ENCODE measurements at places on chromosomes 5 and 9.
A peak's percentile ranks its signal among the peaks of the same experiment; 100 is the strongest.

GRCh38 chr9:107673861-107674720, 184.5 kb upstream of the KLF4 start:
- DNase-seq, result no peak

DNA sequence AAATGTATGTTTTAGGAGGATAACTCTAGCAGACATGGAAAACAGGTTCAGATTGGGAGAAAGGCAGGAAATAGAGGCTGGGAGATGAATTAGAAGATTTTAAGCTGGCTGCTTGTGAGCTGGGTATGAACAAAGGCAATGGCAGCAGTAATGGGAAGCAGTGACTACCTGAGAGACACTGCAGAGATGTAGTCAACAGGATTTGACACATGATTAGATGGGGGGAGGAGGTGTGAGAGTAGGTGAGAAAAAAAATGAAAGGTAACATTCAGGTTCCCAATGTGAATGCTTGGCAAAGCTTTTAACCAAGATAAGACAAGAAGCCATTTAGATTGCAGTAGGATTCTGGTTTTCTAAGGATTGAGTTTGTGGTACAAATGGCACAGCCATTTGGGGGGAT, 22.8 kb upstream of the IFNE start:
- no peak for DNase-seq

DNA sequence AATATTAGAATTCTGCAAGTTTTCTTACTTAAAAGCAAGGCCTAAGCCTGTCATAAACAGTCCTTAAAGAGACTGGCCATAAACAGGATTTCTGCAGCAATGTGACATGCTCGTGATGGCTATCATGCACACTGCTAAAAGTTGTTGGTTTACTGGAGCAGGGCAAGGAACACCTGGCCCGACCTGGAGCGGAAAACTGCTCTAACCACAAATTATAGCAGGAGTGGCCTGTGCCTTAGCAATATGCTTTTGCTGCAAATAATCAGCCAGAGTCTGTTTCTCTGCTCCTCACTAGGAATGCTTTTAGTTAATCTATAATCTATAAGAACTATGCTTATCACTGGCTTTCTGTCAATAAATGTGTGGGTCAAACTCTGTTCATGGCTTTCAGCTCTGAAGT, 322.9 kb upstream of the RPS23 start:
- no peak for DNase-seq

- DNase-seq, result no peak
Observed at GRCh38 chr5:127053049-127053448, 20.3 kb downstream of the C5orf63 start.

DNA sequence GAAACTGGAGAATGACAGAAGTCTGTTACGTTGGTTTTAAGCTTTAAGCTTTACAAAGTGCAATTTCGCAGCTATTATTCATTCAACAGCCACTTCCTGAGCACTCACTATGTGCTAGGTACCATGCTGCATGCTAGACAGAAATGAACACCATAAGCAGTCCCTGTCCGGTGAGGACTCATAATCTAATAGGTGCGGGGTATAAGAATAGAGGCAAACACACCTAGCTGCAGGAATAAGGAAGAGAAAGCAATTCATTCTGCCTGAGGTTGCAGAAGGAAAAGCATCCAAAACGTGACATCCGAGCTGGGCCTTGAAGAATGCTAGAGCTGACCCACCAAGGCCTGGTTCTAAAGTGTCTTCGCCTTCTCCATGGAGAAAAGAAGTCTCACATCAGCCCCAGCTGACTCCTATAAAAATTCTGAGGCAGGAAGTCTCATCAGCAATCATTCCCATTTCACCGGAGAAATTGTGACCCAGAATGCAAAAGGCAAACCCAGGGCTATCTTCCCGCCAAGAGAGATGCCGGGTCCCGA, 542 bp downstream of the FKBP15 start:
- DNase-seq, result no peak

DNA sequence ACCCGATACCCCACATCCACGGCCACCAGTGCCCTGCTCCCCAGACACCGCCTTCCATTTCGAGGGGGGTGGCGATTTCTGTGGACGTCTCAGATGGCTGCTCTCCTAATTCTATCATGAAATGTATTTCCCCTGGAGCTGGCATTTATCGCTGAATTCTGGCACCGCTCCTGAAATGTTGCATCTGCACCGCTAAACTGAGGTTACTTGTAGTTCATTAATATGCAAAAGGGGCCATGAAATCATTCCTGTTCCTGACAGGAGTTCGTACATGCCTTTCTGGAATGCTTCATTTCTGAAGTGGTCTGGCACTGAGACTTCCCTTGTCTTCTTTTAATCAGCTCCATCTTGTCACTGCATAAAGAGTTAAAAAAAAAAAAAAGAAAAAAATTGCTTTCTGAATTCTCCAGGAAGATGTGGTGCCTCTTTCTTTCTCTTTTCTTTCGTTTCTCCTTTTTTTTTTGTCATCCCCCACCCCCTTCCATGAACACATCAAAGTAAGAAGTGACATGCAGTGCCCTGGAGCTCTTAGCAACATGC, 97.7 kb upstream of the SMARCA2 start:
- no peak for DNase-seq

- DNase-seq, result no peak
Observed at GRCh38 chr9:121105531-121105930, 30.8 kb downstream of the CNTRL start.

- no peak for DNase-seq
Observed at GRCh38 chr5:126562823-126563222, 32.2 kb downstream of the ALDH7A1 start.

- DNase-seq, result no peak
Observed at GRCh38 chr5:78566747-78567425, 81.7 kb downstream of the LHFPL2 start.

GRCh38 chr9:4716163-4716562, 24.8 kb downstream of the AK3 start:
- DNase-seq, result no peak

GRCh38 chr5:173594061-173594460, 22.4 kb downstream of the BOD1 start:
- no peak for DNase-seq

DNA sequence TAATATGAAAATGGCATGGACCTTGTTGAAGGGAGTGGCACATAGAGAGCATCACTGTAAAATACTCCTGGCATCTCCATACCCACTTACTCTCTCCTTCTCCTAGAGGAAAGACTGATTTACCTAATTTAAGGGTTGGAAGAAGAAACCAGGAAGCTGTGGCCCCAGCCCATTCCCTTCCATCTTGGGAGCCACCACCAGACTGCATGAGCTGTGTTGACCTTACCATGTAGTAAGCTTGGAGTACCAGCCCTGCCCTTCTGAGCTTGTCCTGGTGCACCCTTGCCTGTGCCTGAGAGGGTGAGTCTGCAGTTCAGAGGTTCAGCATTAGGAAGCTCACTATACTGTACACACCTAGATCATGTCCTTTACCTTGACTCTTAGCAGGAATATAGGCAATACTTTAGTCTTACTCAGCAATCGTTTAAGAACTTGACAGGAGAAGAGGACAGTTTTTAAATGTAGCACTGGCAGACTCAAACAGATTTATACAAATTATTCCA, 35.7 kb upstream of the HMGCS1 start:
- DNase-seq, result no peak

DNA sequence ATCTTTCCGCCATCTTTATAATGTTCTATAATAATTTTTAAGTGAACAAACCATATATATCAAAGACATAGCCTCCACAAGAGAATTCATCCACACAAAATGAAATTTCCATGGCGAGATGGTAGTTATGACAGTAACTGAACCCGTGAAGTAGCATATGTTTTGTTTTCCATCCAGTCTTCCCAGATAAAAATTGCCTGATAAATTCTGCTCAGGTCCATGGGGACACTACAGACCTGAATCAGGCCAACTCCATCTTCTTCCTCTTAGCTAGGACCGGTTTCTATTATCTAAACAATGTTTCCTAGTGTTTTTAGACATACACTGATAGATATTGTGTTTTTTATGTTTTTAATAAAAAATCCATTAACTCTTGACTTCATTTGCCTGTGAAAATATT, 235.7 kb downstream of the PLK2 start:
- no peak for DNase-seq

GRCh38 chr5:135866016-135866415, 29.6 kb downstream of the IL9 start:
- no peak for DNase-seq

GRCh38 chr9:12658531-12659209, 34.5 kb upstream of the TYRP1 start:
- no peak for DNase-seq

GRCh38 chr9:114196979-114197622, 41.8 kb downstream of the COL27A1 start:
- no peak for DNase-seq

- no peak for DNase-seq
Observed at GRCh38 chr5:17358031-17358430, 140.0 kb upstream of the TAF11L2 start.

DNA sequence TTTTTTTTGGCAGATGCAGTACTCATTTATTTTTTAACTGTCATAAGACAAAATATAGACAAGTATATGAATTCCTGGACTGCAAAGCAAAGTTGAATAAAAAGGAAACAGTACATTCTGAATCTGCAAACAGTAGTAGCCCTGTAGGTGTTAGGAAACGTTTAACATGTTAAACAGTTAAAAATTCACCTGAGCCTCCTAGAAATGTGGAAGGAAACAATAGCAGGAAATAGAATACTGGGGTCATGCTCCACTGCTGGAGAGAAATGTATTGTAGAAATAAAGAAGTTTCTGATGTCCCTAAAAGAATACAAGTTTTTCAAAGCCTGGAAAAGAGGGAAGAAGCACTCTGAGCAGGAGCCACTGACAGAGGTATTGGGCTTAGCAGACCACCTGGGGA, 866.0 kb downstream of the PTPRD start:
- no peak for DNase-seq

DNA sequence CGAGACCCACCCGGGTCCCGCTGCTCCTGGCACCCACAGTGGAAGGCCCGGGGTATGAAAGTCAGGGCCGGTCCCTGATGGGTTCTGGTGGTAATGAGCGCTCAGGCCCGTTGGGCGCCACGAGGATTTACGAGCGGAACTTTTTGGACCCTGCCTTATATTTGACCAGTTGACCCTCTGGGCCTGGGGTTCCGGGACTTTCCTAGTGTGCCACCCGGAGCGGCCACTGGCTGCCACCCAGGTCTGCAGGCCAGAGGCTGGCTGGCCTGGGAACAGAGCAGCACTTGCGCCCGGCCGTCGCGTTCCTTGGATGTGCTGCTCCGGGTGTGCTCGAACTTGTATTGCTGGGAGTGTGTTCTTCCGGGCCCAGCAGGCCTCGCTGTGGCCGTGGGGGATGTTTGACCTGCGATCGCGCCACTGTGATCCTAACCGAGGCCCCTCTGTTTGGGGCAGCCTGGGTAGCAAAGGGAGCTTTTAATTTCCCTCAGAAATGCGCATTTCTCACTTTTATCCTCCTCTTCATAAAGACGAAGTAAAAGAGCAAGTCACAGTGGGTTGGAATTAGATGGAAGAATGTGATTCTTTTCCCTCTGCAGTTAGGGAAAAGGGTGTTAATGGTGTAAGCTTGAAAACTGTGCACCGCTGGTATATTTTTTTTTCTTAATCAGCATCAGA, 1.2 kb downstream of the F2RL1 start:
- no peak for DNase-seq

DNA sequence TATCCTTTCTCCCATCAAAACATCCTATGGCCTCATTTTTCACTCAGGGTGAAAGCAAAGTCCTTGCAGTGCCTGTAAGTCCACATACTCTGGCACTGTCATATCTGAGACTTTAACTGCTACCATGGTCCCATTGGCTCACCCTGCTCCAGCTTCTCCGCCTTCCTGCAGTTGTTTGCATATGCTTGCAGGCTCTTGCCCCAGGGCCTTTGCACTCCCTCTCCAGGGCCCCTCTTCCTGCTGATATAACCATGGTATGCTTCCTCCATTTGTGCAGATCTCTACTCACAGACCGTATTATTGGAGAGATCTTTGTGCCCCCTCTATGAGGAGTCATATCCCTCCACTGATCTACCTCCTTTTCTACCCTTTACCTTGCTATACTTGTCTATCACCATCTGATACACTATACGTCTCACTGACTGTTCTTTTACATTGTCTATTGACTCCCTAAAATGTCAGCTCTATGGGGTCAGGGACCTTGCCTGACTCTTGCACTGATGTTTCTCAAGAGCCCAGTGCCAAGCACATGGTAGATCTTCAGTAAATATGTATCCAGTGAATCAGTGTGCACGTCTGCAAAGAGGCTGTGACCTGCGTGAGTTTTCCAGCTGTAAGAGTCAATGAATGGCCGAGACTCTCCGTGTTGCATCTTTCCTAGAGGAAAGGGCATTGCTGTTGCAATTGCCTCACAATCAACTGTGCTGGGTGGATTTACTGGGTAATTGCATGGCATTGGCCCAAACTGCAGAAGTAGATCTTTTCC, 81.7 kb upstream of the CPEB4 start:
- no peak for DNase-seq

DNA sequence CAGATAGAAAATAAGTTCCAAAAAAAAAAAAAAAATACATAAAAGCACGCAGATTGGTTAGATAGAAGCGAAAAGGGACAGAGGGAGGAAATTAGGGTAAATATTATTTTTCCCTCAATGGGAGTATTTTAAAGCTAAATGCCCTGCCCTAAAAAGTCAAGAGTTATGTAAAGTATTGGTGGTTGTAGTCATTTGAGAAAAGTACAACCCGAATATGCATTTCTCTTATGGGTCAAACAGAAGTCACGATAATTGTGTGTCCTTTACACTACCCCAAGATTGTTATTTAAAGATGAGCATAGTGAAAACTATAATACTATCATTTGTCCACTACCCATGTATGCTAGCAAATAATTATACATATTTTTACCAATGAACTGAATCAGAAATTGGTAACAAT, 368.7 kb downstream of the NDUFS4 start:
- DNase-seq, result no peak

- no peak for DNase-seq
Observed at GRCh38 chr9:88378317-88378716, 9.9 kb upstream of the SPIN1 start.

- no peak for DNase-seq
Observed at GRCh38 chr9:98154678-98155077, 35.7 kb upstream of the TRIM14 start.

DNA sequence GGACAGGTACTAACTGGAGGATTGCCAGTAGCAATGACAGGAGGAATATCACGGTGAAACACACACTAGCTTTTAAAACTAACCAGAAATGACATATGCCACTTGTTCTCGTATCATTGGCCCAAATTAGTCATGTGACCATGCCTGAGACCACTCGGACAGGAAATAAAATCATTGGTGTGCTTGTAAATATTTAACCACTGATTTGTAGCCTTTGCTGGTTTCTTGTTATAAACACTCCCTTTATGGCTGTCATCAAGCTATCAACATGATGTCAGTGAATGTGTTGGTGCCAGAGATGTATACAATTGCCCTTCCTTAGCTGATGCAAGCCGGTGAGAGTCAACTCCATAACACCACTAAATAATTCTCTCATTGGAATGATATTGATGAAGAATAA, 123.7 kb upstream of the ANKH start:
- no peak for DNase-seq

GRCh38 chr5:152264645-152265254, 140.3 kb downstream of the NMUR2 start:
- DNase-seq, result no peak

- no peak for DNase-seq
Observed at GRCh38 chr5:149415066-149415967, 36.2 kb upstream of the IL17B start.

- DNase-seq, result peak; percentile 66
Observed at GRCh38 chr5:149959406-149960236, 937 bp upstream of the SLC26A2 start.

Data from activated CD4-positive, alpha-beta T cell treated with anti-CD3 and anti-CD28 coated beads for 4 hours (primary cell).